Activated CD8-positive, alpha-beta memory T cell treated with anti-CD3 and anti-CD28 coated beads for 48 hours (primary cell): ENCODE measurements at places on chromosomes 4 and X.

DNA sequence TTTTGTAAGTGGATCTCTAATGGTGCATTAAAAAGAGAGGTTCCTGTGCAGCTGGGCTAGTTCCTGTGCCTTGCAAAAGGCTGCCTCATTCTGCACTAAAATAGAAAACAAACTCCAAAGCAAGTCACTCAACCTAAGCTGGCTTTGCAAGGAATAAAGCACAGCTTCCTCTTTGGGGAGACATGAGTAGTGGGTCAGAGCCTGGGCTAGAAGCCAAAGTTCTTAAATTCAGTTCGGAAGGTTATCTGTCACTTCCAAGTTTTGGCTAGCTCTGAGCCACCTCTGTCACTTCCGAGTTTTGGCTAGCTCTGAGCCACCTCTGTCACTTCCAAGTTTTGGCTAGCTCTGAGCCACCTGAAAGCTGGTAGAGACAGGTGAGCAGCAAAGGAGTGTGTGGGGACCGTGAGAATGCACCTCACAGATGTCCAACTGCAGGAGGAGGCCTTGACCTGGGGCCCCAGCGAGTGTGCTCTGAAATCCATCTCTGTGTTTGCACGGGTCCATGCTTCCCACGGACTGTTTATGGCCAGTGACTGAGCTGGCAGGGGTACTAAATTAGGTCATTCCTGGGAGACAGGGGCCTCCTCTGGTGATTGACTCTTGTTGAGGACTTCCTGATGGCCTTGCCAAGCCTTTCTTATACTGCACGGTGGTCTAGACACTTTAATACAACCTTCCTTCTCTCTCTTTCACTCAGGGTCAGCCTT, 36.4 kb upstream of the MAMLD1 start:
- no peak for DNase-seq

GRCh38 chr4:173237152-173237551, 68.5 kb downstream of the GALNT7 start:
- DNase-seq: no peak

DNA sequence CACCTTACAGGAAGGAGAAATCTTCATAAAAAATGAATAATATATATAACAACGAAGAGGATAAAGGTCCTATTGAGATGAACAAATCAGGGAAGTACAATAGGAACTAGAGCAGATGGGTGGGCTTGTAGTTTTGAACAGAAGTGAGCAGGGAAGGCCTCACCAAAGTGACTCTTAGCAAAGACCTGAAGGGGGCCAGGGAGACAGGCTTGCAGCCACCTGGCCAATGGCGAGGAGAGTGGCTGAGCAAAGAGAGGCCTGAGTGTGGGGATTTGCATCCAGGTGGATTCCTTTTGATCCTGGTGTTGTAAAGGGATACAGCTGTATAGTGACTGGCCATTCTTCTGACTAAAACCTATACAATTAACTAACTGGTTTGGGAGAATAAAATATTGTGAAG, 354.1 kb downstream of the CAMK2D start:
- no peak for DNase-seq

DNA sequence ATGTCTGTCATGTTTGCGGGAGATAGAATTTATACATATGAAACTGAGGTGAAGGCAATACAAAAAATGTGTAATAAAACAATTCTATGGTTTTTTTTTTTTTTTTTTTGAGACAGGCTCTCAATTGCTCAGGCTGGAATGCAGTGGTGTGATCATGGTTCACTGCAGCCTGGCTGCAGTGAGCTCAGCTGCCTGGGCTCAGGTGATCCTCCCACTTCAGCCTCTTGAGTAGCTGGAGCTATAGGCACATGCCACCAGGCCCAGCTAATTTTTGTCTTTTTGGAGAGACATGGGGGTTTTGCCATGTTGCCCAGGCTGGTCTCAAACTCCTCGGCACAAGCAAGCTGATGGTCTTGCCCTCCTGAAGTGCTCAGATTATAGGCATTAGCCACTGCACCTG, 10.1 kb downstream of the RADX start:
- no peak for DNase-seq

DNA sequence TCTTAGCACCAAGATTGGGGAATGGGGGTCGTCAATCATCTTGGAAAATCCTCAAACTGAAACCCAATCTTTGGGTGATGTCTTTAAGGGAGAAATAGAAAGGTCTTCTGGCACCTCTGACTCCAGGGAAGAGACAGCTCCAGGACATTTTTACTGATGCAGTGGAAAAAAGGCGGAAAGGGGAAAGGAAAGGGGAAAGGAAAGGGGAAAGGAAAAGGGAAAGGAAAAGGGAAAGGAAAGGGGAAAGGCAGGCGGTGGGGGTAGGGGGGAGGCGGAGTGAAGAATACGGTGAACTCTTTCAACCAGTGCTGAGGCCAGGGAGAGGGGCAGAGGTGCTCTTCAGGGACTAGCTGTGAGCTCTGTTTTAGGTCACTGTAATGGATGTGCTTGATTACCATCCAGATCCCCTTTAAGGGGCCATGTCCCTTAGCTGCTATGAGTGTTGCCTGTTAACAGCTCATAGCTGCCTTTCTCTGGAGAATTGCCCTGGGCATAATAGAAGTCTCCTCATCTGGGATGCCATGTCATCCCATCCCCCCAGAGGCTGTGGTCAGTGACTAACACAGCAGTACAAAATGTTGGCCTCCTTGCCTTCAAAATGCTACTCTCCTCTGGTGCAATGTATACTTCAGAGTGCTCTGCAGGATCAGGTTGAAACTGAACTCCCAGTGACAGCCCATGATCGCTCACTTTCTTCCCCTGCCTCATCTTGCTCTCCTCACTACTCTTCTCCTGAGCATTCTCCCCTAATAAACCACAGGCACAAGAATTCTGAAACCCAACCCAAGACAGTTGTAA, 92.4 kb upstream of the AP1S2 start:
- DNase-seq: no peak

DNA sequence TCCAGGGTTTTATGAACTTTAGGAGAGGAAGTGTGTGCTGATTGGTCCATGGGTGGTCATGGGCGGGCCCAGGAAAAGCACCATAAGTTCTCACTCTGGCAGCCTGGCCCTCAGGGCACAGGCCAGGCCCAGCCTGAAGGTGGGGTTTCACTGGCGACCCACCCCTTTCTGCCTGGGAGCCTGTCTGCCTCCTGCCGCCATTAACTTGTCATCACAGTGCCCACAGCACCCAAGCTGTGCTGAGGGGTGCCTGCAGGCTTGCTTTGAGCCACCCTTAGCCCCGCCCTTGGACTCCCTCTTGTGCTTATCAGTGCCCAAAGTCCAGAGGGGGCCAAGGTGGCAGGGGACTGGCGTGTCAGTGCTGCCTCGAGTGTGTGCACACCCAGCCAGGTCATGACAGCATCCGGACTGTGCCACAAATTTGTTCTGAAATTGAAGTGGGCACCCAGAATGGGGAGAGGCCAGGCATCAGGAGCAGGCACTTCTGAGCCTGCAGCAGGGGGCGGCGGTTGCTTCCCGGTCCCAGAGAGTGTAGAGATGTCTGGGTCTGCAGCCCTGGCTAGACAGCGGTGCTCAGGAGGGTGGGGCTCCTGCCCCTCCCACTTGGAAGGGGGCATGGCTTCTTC, 455.6 kb downstream of the TMA16 start:
- no peak for DNase-seq

DNA sequence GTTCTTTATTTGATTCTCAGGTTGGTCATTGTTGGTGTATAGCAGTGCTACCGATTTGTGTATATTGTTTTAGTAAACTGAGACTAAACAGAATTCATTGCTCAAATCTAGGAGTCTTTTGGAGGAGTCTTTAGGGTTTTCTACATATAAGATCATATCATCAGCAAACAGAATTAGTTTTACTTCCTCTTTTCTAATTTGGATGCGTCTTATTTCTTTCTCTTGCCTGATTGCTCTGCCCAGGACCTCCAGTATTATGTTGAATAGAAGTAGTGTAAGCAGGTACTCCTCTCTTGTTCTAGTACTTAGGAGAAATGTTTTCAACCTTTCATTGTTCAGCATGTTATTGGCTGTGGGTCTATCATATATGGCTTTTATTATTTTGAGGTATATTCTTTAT, 92.6 kb downstream of the IQCM start:
- DNase-seq: no peak

- no peak for DNase-seq
Measured at GRCh38 chr4:54568184-54568583, 89.6 kb upstream of the KIT start.

DNA sequence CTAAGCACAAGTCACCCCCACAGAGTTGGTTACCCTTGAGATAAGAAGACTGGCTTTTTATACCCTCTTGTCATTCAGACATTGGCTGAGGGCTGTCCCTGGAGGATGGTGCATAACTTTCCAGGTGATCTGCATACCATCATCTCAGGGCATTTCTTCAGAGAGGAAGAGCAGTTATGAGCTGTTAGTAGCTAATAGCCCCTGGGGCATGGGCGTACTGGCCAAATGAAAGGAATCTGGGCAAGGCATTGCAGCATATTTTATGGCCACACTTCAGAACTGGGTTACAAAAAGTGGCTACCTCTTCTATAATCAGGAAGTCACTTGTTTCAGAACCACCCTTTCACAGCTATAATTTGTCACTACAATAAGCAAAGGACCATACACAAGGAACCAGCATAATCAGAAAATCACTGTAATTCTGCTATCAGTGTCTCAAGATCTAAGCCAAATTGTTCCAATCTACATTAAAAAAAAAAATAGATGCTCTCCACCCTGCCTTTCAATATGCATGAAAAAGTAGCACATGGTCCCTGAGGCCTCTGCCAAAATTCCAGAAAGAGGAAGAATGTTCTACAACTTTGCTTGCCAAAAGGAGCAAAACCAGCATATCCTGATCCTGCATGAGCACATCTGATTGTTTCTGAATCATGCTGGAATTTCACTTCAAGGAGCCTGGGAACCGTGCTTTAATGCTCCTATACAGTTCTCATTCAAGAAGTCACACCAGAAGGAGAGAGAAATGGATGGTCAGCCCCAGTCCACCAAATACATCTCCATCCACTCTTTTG, 92.0 kb downstream of the TMEM144 start:
- no peak for DNase-seq

DNA sequence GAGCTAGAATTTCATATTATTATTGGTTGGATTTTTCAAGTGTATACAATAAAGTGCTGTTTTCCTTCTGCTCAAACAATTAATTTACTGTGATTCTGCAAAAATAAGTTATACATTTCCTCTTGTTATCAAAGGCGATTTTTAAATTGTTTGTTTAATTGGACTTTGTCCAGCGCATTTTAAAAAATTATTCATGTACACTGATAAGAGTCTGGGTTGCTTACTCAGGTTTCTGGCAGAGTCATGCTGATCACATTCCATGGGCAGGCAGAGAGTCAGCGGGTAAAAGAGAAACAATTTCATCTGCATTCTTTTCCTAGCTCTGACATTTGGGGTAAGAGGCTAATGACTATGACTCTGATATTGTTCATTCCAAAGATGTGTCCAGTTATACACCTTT, 8.9 kb downstream of the FAT4 start:
- no peak for DNase-seq

DNA sequence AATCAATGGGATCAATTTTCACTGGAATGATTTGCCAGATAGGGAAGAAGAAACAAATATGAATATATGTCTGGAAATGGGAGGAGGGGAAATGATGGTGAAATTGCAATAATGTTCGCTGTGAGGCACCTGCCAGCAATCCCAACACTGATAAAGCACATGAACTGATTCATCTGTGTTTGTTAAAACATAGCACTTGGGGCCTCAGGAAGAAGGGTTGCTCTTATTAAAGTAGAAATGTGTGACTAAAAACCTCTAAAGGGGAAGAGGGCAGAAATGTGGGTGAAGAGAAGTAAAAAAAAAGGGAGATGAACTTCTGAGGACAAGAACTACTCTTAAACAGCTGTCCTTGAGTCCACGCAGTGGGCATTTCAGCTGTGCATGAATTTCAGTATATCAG, 101.4 kb downstream of the C4orf51 start:
- no peak for DNase-seq

- DNase-seq: no peak
Measured at GRCh38 chr4:150668824-150669223, 86.9 kb downstream of the MAB21L2 start.

- DNase-seq: peak; percentile 0
Measured at GRCh38 chr4:155667222-155667567, 547 bp downstream of the GUCY1A1 start.

DNA sequence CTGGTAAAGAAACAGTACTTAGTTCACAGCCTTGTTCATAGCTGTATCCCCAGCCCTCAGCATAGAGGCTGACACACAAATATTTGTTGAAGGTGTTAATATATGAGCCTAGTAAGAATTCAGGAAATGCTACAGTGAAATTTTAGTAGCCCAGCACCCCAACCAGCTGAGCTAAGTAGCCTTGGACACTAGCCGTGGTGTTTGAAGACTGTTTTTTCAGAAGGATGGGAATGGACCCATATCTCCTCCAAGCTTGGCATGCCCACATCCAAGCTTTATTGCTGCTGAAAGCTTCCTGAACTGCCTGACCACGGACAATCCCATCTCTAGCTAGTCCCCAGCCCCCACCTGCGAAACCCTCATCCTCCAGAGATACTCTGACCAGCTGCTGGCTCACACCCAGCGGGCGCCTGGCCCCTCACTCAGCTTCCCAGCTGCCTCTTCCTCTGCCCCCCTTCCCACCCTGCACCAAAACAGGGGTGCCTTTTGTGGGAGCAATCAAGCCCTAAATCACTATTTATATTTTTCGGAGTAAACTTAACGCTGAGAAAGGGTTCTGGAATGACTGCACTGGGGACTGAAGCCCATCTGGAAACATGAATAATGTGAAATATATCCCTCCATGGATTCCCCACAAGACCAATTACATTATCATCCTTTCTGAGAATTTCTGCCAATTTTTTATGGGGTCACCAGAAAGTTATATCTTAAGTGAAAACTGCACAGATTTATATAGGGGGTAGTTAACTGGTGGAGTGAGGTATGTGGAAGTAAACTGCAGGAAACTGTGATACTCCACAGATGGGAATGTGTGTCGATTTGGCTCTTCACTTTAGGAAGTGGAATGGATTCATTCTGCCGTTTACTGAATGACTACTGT, 41.1 kb upstream of the CBR4 start:
- no peak for DNase-seq

GRCh38 chrX:49117581-49117980, 6.0 kb downstream of the GPKOW start:
- DNase-seq: no peak

DNA sequence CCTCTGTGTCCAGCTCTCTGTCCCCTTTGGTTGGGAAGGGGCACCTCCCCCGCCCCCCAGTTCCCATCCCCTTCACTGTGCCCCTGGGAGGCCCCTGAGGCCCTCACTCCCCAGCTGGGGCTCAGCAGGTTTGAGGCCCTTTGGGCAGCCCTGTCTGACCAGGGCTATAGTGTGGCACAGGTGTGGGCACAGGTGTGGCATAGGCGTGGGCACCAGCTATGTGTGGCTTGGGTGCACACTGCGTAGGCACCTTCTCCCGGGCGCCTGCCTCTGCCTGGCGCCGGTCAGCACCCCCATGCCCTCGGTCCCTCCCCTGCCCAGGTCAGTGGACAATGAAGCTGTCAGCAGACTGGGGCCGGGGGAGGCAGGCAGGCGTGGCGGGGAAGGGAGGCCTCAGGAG, 7.5 kb upstream of the FGFR3 start:
- no peak for DNase-seq

- DNase-seq: no peak
Measured at GRCh38 chr4:153023139-153023538, 87.0 kb downstream of the FHDC1 start.

- DNase-seq: no peak
Measured at GRCh38 chr4:59704616-59705015, 1495.5 kb upstream of the ADGRL3 start.

- DNase-seq: no peak
Measured at GRCh38 chrX:41922431-41923151, 763 bp downstream of the CASK start.
